ENCODE measurements at places on chromosomes 3 and 15. TPM values are rescaled to one million over a fixed set of nuclear protein-coding genes. Genes with fewer than 3 reads are reported as not detected.

The CCR9 gene
- 16.7 TPM for polyA plus RNA-seq

The CFAP91 gene
- not detected for polyA plus RNA-seq

The UTS2B gene
- not detected for polyA plus RNA-seq

The PLCB2 gene
- polyA plus RNA-seq: 17.3 TPM

The OSTN gene
- polyA plus RNA-seq: not detected

The MYO9A gene
- polyA plus RNA-seq: 12.5 TPM

The ILDR1 gene
- not detected for polyA plus RNA-seq

The GRAMD2A gene
- polyA plus RNA-seq: not detected

The GOLGA8K gene
- polyA plus RNA-seq: not detected
